ENCODE measurements at places on chromosomes 7 and 10. TPM values are rescaled to one million over a fixed set of nuclear protein-coding genes. Genes with fewer than 3 reads are reported as not detected.

PON1 gene
- 0.26 TPM for total RNA-seq

A1CF gene
- total RNA-seq = 0.07 TPM

NAT16 gene
- total RNA-seq = 0.62 TPM

FFAR4 gene
- 0.07 TPM for total RNA-seq

PIK3CG gene
- 0.11 TPM for total RNA-seq

TFPI2 gene
- 10.4 TPM for total RNA-seq

PTF1A gene
- total RNA-seq = 0.11 TPM

GPR15LG gene
- total RNA-seq = not detected

CDK1 gene
- 92.8 TPM for total RNA-seq

SFTPA1 gene
- total RNA-seq = 4.4 TPM

TSPAN15 gene
- total RNA-seq = 10.4 TPM

HOXA6 gene
- not detected for total RNA-seq

LIPJ gene
- not detected for total RNA-seq

PRF1 gene
- 0.11 TPM for total RNA-seq

PRKRIP1 gene
- total RNA-seq = 27.5 TPM

PRLHR gene
- total RNA-seq = not detected

IRF5 gene
- total RNA-seq = 0.71 TPM

TMED4 gene
- 60.9 TPM for total RNA-seq

HMX2 gene
- 1.4 TPM for total RNA-seq

GNG11 gene
- 1.3 TPM for total RNA-seq

CYP3A4 gene
- 0.33 TPM for total RNA-seq

HOGA1 gene
- 0.15 TPM for total RNA-seq

MSMB gene
- not detected for total RNA-seq

Data from WTC11 (cell line).